ENCODE measurements at places on chromosomes 5 and 9. TPM values are rescaled to one million over a fixed set of nuclear protein-coding genes. Genes with fewer than 3 reads are reported as not detected.

KIAA0825 gene
- 0.87 TPM for total RNA-seq

SLCO4C1 gene
- total RNA-seq = 0.63 TPM

ELP1 gene
- total RNA-seq = 19.8 TPM

SMIM32 gene
- total RNA-seq = not detected

TSSK1B gene
- total RNA-seq = not detected

FGF1 gene
- 4.7 TPM for total RNA-seq

HTR4 gene
- total RNA-seq = not detected

ARHGEF28 gene
- 58.2 TPM for total RNA-seq

IL17B gene
- not detected for total RNA-seq

KDM3B gene
- 40.2 TPM for total RNA-seq
